Hepatic stellate cell (primary cell): ENCODE measurements at places on chromosomes 5 and 9.
A peak's percentile ranks its signal among the peaks of the same experiment; 100 is the strongest.

DNA sequence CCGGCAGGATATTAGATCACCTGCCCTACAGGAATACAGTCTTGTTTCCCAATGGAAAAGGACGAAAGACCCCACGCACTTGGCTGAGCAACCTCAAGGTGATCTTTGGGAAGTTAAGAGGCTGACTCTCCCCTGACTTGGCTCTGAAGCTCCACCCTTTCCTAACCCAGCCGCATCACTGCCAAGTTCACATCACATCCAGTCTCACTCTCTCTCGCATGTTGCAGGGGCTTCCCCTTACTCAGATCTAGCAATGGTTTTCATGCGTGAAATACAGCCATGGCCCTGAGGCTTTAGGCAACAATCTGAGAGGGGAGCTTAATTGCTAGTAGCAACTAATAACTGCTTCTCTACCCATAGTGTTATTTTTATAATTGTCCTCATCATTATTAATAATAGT, 211.6 kb downstream of the DOCK8 start:
- DNase-seq: no peak

- no peak for DNase-seq
Measured at GRCh38 chr9:78664370-78664769, 367.4 kb downstream of the PSAT1 start.

GRCh38 chr5:11143456-11144267, 382.6 kb upstream of the DAP start:
- DNase-seq: no peak

GRCh38 chr9:88579050-88579715, 44.2 kb downstream of the NXNL2 start:
- no peak for DNase-seq

- DNase-seq: no peak
Measured at GRCh38 chr9:124390794-124391658, 24.2 kb downstream of the PSMB7 start.

GRCh38 chr5:133164759-133165158, 112.9 kb downstream of the HSPA4 start:
- DNase-seq: no peak

- peak; percentile 48 for DNase-seq
Measured at GRCh38 chr9:90915693-90916092, 114.1 kb downstream of the SYK start.

DNA sequence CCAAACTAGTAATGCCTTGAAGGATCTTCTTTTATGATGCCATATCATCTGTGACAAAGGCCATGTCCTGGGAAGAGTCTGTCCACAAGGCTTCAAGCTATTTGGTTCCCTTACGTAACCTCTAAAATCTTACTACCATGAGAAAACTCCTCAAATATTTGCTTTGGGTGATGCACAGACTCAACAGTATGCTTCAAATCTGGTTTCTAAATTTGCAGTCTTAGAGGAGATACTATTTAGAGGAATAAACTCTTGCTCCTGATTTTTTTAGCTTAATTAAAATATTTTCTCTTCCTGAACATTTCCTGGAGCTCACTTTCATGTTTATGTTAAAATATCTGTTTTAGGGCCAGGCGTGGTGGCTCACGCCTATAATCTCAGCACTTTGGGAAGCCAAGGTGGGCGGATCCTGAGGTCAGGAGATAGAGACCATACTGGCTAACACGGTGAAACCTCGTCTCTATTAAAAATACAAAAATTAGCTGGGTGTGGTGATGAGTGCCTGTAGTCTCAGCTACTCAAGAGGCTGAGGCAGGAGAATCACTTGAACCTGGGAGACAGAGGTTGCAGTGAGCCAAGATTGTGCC, 28.2 kb downstream of the TRPC7 start:
- DNase-seq: no peak

GRCh38 chr9:22047596-22047995, 38.5 kb upstream of the CDKN2B start:
- no peak for DNase-seq

DNA sequence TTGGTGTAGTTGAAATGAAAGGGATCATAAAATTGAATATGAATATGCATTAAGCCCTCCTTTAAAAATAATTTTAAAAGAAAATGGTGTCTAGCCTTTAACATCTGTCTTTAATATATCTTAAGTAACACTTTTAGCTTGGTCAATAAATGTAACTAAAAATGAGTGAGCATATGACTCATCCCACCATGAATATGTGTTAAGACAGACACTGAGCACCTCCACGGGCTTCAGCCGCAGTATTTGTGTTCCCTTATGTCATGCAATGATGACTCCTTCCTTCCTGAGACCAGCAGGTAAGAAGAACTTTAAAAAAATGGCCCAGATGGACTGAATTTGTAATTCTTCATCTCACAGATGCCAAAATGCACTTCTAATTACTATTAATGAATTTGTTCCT, 563.2 kb downstream of the NR2F1-AS1 start:
- no peak for DNase-seq

DNA sequence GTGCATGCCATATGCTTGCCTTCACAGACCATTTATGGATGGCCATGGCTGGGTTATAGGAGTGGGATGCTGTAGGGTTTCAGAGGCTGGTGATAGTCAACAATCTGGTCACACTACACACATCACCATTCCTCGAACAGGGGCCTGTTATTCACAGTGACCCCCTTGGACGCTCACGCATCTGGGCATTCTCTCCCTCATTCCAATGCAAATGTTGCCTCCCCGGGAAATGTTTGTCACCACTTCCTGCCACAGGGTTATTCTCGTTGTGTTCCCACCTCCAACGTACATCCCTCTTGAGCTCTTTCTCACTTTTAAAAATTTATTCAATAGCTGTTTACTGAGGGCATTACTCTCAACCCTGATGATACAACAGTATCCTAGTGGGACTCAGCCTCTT, 135.4 kb downstream of the SCAMP1 start:
- DNase-seq: no peak

- DNase-seq: no peak
Measured at GRCh38 chr9:83986195-83986594, 5.6 kb downstream of the RMI1 start.

- no peak for DNase-seq
Measured at GRCh38 chr5:66585291-66585690, 10.9 kb upstream of the MAST4 start.

GRCh38 chr9:112494153-112494552, 7.5 kb downstream of the KIAA1958 start:
- no peak for DNase-seq

GRCh38 chr5:134574521-134574920, 49.1 kb downstream of the JADE2 start:
- DNase-seq: no peak

DNA sequence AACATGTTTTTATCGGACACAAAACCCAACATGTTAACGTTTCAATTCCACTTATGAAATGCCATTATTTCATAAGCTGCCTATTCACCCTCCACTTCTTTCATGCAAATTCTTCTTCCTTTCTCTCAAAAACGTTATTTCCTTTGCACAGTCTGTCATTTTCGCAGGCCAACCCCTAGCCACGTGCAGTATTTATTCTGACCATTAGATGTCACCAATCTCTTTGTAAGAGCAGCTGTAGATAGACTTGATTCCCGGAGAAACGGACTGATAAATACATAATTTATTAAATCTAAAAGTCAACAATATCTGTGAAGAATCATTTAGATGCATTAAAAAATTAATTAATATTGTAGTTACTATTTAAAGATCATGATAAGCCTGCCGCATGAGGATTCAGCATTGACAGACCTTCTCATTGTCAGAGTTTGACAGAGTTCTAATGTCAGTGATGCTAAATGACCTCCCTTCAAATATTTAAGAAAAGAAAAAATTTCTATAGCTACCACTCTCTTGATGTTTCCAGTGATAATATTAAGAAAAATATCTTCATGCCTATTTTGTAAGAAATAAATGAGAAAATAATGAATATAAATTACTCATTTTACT, 933.6 kb downstream of the CDH12 start:
- peak; percentile 1 for DNase-seq

DNA sequence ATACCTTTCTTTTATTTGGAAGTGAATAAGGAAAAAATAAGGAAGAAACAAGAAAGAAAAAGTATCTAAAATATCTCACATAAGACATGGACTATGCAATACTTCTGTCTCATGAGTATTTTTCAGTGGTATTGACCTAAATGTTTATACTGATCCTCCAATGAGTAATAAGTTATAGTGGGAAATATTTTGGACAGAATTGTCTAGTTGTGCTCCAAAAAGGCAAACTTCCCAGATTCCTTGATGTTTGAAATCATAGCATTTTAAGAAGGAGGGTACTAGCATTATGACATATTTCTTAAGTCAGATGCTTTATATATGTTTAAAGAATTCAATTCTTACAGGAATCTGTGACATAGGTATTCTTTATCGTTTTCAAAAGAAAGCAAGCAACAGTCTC, 34.5 kb upstream of the BASP1 start:
- DNase-seq: no peak

GRCh38 chr5:140443-140829, 48.5 kb downstream of the PLEKHG4B start:
- DNase-seq: no peak

- peak; percentile 54 for DNase-seq
Measured at GRCh38 chr9:113219969-113220368, 1.1 kb downstream of the FKBP15 start.

DNA sequence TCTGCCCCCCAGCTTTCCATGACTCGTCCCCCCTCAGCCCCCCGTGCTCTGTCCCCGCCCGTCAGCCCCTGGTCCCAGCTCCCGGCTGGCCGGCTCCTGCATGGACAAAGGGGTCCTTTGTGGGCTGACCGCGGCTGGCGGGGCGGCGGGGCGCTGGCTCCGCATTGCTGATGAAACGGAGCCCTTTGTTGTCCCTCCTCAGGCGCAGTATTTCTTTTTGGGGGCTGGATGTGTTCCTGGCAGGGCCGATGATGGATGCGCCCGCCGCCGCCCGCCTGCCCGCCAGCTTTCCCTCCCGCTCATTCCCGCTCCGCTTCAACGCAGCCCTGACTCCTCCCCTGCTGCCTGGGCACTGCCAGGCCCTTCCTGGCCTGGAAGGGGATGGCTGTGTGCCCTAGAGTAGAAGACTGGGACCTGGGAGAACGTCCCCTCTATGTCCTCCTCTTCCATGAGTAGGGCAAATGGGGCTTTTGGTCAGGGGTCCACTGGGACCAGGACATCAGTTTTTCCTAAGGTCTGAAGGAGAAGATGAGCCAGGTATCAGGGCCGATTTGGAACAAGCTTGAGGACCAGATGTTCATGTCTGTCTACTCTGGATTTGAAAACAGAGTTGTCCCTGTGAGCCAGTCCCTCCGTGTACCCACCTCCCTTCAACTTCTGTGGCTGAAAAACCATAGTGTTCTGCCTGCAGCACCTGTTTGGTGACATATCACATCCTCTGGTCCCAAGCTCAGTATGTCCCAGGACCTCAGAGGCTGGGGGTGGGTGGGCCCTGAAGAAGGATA, 29.0 kb downstream of the CXXC5 start:
- no peak for DNase-seq

DNA sequence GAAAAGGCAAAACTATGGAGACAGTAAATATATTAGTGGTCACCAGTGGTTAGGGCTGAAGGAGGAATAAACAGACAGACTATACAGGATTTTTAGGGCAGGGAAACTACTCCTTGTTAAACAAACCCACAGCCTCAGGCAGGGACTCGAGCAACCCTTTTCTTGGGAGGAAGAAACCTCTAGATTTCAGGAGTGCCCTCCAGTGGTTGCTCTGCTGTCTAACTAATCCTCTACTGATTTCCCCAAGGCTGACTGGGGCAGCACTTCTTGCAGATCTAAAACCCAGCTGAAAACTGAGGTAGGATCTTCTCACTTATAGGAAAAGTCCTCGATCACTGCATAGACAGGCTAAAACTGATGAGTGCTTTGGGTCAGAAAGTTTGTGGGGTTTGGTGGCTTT, 176.8 kb downstream of the ISOC1 start:
- DNase-seq: no peak

GRCh38 chr9:14097215-14097614, 216.7 kb downstream of the NFIB start:
- no peak for DNase-seq

DNA sequence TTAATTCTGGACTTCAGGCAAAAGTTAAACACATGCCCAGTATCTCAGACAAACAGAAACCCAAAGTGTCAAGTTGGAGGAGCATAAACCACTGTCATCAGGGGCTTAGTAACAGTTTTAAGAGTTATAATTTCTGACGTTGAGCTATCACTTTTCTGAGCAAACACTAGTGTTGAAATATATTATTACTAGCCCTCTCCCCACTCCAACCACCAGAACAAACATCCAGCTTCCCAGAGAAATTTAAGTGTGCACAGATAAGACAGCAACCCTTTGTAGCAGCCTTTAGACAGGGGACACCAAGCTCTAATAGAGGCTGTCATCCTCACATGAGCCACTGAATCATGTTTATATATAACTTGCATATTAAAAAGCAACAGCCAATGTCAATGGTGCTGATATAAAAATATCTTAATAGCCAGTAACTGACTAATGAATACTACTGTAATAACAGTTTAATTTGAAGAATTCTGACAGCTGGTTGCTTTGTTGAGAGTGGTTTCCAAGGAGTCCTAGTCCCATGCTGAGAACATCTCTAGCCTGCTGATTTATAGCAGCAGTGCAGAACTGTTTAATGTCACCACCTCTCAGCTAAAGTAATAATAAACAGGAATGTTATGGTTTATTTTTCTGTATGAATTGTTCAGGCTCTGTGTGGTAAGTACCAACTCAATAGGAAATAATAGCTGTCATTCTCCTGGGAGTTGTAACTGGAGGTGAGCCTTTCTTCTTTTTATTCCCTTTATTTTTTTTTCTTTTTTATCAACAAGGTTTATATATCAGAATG, 528.7 kb upstream of the ZNF608 start:
- DNase-seq: peak; percentile 12

DNA sequence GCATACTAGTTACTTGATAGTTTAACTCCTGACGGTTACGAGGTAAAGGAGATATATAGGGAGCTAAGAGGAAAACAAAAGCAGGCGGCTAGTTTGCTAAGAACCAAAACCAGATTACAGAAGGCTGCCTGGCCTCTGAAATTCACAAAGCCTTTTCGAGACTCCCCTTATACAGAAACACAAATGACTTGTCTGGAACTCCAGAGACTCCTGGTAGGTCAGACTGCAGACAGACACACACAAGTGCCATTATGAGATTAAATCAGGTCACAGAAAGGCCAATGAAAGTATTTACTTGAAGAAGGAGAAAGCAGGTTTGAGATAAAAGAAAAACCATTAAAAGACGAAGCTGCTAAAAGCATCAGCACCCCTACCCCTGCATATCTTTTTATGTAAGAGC, 142.5 kb upstream of the LRRTM2 start:
- no peak for DNase-seq

GRCh38 chr9:123983047-123983446, 28.5 kb upstream of the LHX2 start:
- no peak for DNase-seq

DNA sequence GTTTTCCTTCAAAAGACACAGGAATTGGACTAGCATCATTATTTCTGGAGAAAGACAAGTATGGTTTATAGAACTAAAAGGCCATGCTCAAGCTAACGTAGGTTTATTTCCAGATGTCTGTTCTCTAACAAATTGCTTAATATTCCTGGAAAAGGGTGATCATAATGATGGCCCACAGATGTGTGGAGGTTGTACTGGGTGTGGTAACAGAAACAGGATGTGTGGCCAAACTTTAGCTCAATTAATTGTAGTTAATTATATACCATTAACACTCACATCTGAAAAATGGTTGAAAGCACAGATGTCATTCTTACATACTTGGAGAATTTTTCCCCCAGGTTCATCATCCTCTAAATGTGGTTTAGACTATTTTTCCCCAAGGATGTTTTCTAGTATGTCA, 292.7 kb upstream of the RASA1 start:
- DNase-seq: no peak
